A673 (cell line): ENCODE measurements at places on chromosomes 16 and 17. TPM values are rescaled to one million over a fixed set of nuclear protein-coding genes. Genes with fewer than 3 reads are reported as not detected.

DNA sequence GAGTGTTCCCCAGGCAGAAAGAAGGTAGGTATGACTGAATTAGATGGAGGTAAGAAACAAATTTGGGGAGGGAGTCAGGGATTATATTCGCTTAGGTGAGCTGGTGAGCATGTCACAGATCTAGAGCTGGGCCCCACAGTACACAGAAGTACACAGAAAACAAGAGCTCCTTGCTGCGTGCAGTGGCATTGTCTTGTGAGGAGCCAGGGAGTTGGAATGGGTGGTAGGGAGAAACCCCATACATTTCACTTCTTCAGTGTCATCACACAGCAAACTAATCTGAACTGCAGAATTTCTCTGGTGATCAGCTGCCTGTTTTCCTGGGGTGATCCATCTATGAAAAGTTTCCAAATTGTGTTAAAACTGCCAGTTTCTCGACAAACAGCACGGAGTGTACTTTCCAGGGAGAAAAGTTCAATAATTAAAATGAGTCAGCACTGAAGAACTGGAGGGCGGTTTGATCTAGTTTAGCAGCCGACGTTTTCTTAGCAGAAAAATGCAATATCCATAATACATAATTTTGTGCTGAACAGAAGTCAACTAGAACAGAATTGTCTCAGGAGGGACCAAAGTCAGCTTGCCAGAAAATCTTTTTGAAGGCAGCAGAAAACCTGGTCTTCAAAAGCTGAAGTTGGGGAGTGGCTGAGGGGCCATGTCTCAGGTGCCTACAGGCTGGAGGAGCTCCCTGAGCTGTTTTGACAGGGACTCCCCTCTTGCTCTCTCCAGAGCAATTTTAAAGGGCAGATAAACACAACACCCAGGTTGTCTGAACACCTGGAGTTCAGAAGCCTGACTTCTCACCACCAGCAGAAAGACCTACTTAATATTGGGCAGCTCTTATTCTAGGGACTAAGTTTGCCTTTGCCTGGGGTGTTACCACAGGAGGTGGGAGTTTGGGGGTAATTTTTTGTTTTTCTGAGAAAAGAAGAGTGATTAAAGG, 448.6 kb downstream of the CA10 start:
- peaks cover 44% of the 10 kb centered on the region for H3K27me3 ChIP-seq
- H3K36me3 ChIP-seq: no peaks in the 10 kb centered on the region
- no peak overlapping the region for H3K4me3 ChIP-seq

DNA sequence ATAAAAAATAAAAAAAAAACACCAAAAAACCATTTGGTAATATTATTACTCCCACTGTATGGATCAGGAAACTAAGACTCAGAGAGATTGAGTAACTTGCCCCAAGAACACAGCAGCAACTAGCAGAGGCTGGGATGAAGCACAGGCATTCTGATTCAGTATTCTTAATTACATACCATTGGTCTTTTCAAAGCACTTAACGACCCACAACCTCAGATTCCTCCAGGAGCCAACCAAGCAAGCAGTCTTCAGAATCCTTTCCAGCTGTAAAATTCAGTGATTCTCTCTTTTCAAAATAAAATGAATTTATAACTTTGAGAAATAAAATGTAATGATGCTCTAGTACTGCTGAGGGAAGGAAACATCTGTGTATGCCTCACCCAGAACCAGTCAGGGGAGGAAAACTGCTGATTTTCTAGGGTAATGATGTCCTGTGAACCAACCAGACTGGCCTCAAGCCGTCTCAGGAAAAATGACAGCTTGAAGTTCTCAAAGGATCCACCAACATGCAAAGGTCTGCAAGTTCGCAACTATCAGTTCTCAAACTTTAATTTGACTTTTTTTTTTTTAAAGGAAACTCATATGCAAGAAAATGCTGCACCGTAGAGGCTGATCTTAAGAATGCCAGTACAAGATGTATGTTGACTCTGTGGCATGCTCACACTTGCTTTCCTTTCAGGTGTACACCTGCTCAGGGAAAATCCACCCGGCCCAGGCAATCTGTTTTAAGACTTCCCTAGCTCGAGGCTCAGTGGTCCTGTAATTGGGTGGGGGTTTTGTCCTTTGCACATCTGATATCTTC, 9.0 kb downstream of the CUEDC1 start:
- peaks cover 86% of the 10 kb centered on the region for H3K4me1 ChIP-seq
- peak overlapping the region; percentile 5 for H3K4me3 ChIP-seq
- no peak for DNase-seq
- H3K27me3 ChIP-seq: no peaks in the 10 kb centered on the region

- no peak overlapping the region for H3K4me3 ChIP-seq
- H3K27me3 ChIP-seq: no peaks in the 10 kb centered on the region
- DNase-seq: no peak
- no peaks in the 10 kb centered on the region for H3K36me3 ChIP-seq
Measured at GRCh38 chr17:34712481-34713195, 133.3 kb downstream of the TMEM132E start.

The SCNN1B gene
- total RNA-seq: 1.5 and 2.5 TPM in 2 replicates

The ZP2 gene
- total RNA-seq: not detected in 2 replicates

DNA sequence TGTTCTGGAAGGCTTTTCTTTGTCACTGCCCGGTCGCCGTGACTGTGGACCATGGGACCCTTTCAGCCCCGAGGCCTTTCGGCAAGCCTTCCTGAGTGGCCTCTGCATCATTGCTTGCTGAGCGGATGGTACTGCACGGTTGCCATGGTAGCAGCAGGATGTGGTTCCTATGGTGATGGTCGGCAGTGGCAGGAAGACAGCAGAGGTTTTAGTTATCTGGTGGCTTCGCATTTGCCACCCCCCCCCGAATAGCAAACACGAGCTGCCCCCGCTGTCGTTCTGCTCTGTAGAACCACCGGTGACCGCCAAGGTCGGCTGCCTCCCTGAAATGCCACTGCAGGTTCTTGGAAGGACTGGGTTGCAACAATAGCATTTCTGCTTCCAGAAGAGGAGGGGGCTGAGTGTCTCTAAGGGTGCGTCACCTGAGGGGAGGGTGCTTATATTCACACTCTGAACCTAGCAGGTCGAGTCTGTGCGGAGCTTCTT, 76.6 kb downstream of the CMIP start:
- H3K27ac ChIP-seq: no peak overlapping the region
- no peaks in the 10 kb centered on the region for H3K4me1 ChIP-seq
- DNase-seq: no peak
- H3K4me3 ChIP-seq: no peak overlapping the region
- no peaks in the 10 kb centered on the region for H3K36me3 ChIP-seq
- no peaks in the 10 kb centered on the region for H3K27me3 ChIP-seq

GRCh38 chr16:10920726-10921427, 21.4 kb downstream of the DEXI start:
- H3K36me3 ChIP-seq: no peaks in the 10 kb centered on the region
- H3K4me3 ChIP-seq: no peak overlapping the region
- no peaks in the 10 kb centered on the region for H3K4me1 ChIP-seq
- H3K27ac ChIP-seq: no peak overlapping the region

- no peaks in the 10 kb centered on the region for H3K4me1 ChIP-seq
- no peak overlapping the region for H3K4me3 ChIP-seq
- no peak for DNase-seq
- no peaks in the 10 kb centered on the region for H3K36me3 ChIP-seq
Measured at GRCh38 chr17:45042346-45043120, 8.9 kb downstream of the DCAKD start.

GRCh38 chr16:86681031-86681756, 102.8 kb downstream of the FOXL1 start:
- H3K36me3 ChIP-seq: no peaks in the 10 kb centered on the region
- peak; percentile 23 for DNase-seq
- H3K4me3 ChIP-seq: no peak overlapping the region
- H3K27ac ChIP-seq: no peak overlapping the region
- H3K27me3 ChIP-seq: peaks cover 65% of the 10 kb centered on the region

GRCh38 chr17:40399185-40399584, 18.5 kb downstream of the TOP2A start:
- no peaks in the 10 kb centered on the region for H3K4me1 ChIP-seq
- peaks cover 99% of the 10 kb centered on the region for H3K36me3 ChIP-seq
- no peak overlapping the region for H3K4me3 ChIP-seq
- DNase-seq: peak; percentile 61
- no peak overlapping the region for H3K27ac ChIP-seq

DNA sequence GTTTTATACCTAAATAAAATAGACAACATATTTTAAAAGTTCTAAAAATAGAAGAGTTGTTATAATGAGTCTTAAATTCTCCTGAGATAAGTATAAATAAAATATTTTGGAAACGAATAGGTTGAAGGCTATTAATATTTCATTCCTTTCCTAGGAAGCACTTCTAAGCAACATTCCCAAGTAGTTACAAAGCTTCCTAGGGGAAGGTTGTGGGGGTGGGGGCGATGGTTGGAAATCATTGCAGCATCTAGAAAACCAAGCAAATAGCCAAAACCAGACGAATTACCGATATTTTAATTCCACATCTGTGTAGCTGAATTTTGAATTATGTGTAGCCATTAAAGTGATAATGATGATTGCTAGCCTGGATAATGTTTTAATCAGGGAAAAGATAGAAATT, 26.9 kb downstream of the PTRH2 start:
- peaks cover 99% of the 10 kb centered on the region for H3K36me3 ChIP-seq
- no peak for DNase-seq
- H3K4me1 ChIP-seq: no peaks in the 10 kb centered on the region
- no peak overlapping the region for H3K4me3 ChIP-seq
- no peaks in the 10 kb centered on the region for H3K27me3 ChIP-seq

The KRTAP9-8 gene
- not detected in 2 replicates for total RNA-seq

GRCh38 chr17:33169580-33170285, 123.4 kb downstream of the ASIC2 start:
- no peaks in the 10 kb centered on the region for H3K27me3 ChIP-seq
- DNase-seq: no peak
- no peaks in the 10 kb centered on the region for H3K36me3 ChIP-seq
- no peak overlapping the region for H3K4me3 ChIP-seq
- H3K27ac ChIP-seq: no peak overlapping the region

GRCh38 chr16:3157229-3158025, 22.6 kb downstream of the ZNF213 start:
- H3K36me3 ChIP-seq: no peaks in the 10 kb centered on the region
- peak overlapping the region; percentile 94 for H3K4me3 ChIP-seq
- H3K4me1 ChIP-seq: no peaks in the 10 kb centered on the region
- peak; percentile 96 for DNase-seq
- no peaks in the 10 kb centered on the region for H3K27me3 ChIP-seq
- H3K27ac ChIP-seq: no peak overlapping the region

GRCh38 chr16:89139907-89140361, 31.6 kb upstream of the CDH15 start:
- DNase-seq: no peak
- no peak overlapping the region for H3K27ac ChIP-seq
- no peak overlapping the region for H3K4me3 ChIP-seq
- H3K27me3 ChIP-seq: no peaks in the 10 kb centered on the region
- H3K4me1 ChIP-seq: peaks cover 12% of the 10 kb centered on the region
- no peaks in the 10 kb centered on the region for H3K36me3 ChIP-seq

DNA sequence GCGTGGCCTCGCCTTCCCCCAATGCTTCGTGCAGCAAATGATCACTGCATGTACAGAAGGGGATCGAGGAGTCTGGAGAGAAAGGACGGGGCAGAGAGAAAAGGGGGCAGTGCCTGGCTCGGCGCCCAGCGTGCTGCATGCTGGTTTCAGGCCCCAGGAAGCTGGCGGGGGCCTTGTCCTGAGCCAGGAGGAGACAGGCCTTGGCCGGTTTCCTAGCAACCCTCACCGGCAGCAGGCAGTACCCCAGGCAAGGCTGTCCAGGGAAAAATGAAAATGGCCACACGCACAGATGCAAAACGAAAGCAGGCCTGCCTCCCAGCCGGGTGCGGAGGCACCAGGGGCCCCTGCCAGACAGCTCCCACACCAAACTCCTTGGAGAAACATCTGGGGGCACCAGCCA, 126.3 kb downstream of the ZFHX3 start:
- H3K4me3 ChIP-seq: no peak overlapping the region
- DNase-seq: peak; percentile 43
- no peak overlapping the region for H3K27ac ChIP-seq
- H3K27me3 ChIP-seq: no peaks in the 10 kb centered on the region
- peaks cover 31% of the 10 kb centered on the region for H3K4me1 ChIP-seq

The SHBG gene
- total RNA-seq: 0.33 TPM in 1 of 2 replicates, not detected in the other

GRCh38 chr17:4199818-4200402, 56.9 kb downstream of the CYB5D2 start:
- DNase-seq: peak; percentile 69
- H3K4me1 ChIP-seq: peaks cover 3% of the 10 kb centered on the region
- no peaks in the 10 kb centered on the region for H3K27me3 ChIP-seq
- peak overlapping the region; percentile 11 for H3K27ac ChIP-seq
- peaks cover 24% of the 10 kb centered on the region for H3K36me3 ChIP-seq
- H3K4me3 ChIP-seq: no peak overlapping the region

The FOXL1 gene
- total RNA-seq: 0.13 and 0.20 TPM in 2 replicates

- H3K4me3 ChIP-seq: no peak overlapping the region
- H3K36me3 ChIP-seq: no peaks in the 10 kb centered on the region
- H3K4me1 ChIP-seq: no peaks in the 10 kb centered on the region
- DNase-seq: no peak
Measured at GRCh38 chr17:61345825-61346666, 53.6 kb upstream of the TBX2 start.

The CCDC78 gene
- 0.28 and 1.4 TPM in 2 replicates for total RNA-seq

DNA sequence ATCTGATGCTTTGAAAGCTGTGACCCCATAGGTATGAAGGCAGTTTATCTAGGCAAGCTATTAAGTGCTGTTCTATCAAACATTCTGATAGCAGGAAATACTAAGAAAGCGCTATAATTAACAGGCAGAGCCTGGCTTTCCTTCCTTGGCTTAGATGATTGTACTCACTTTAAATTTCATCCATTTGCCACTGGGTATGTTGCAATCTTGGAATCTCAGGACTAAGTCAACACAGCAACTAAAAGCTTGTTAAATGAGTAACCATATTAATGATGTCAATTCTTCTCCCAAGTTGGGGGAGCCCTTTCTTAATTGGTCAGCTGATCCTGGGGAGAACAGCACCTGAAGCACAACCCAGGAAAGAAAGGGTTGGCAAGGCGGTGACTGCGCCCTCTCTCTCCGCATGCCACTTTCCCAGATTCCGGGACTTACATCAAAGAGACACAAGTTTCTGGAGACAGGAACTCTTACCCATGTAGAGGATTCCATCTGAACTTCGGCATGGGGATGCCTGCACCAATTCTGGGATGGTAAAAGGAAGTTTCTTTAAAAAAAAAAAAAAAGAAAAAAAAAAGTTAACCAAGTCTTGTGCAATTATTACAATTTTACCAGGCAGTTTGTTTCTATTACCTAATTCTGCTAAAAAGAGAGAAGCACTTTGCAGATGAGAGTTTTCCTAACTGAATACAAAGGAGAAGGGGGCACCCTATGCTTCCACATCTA, 54.4 kb upstream of the ICAM2 start:
- H3K27ac ChIP-seq: no peak overlapping the region
- no peak for DNase-seq
- H3K36me3 ChIP-seq: no peaks in the 10 kb centered on the region
- H3K4me1 ChIP-seq: no peaks in the 10 kb centered on the region
